ENCODE measurements at places on chromosomes 6 and 20.

DNA sequence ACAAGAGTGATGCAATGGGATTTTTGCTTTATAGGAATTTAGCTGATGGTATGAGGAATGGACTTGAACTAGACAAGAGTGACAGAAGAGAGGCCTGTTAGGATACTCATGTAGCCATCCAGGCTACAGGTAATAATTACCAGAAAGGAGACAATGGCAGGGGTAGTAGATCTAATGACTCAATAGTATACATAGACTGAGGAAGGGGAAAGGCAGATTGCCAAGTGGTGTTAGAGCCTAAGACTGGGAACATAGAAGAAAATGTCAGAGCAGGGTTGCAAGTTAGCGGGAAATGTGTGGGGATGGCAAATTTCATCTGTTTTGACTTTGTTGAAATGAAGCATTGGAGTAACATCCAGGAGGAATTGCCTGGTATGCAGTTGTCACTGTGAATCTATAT lies 295.6 kb downstream of the UTRN start:
- no peak for DNase-seq

GRCh38 chr6:158835616-158836221 lies 16.6 kb upstream of the EZR start:
- DNase-seq: no peak

GRCh38 chr6:108502832-108503231 lies 57.9 kb upstream of the FOXO3 start:
- no peak for DNase-seq

GRCh38 chr6:109821428-109821827 lies 130.3 kb downstream of the FIG4 start:
- DNase-seq: no peak

- no peak for DNase-seq
These were observed 610.1 kb upstream of the CDH4 start for GRCh38 chr20:60641879-60642447.

DNA sequence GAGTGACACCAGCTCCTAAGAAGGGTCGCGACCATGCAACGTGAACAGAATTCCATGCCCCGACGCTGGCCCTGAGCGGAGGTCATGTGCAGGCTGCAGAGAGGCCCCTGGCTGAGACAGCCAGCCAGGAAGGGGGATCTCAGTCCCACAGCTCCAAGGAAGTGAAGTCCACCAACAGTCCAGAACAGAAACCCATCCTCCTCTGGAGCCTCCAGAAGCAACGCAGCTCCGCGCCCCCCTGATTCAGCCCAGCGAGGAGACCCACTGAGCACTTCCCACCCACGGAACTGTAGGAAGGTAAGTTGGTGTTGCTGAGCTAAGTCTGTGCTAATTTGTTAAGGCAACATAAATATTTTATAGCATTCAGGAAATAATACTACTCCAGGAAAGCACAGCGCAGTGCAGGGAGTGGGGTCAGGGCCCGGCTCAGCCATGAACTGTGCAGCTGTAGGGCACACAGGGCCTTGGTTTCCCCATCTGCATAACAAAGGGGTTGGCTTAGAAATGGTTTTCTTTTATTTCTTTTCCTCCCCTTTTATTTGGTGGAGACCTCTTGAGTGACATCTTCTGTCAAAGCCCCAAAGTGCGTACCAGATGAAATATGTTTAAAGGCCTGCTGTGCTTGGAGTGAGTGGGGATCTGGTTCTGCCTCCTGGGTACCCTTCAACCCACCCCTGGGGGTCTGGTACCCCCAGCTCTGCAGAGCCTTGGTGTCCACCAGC lies 241.1 kb upstream of the PMEPA1 start:
- no peak for DNase-seq

- DNase-seq: no peak
These were observed 25.3 kb downstream of the DUSP22 start for GRCh38 chr6:317448-318144.

DNA sequence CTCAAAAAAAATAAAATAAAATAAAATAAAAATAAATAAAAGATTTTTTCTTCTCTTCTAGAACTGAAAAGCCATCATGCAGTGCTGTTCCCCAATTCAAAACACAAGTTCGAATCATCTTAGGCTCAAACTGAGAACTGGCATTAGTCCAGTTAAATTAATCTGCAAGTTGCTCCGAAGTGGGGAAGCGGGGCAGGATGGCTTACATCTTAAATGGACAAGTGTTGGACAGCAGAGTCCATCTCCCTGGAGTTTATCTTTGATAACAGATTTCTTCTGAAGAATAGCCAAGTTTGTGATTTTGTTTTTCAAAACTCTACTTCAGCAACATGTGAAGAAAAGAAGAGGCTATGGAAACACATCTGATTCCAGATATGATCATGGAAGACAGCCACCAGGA lies 111.3 kb upstream of the ASF1A start:
- DNase-seq: no peak

GRCh38 chr6:45816674-45817297 lies 198.9 kb downstream of the CLIC5 start:
- no peak for DNase-seq

GRCh38 chr20:18543932-18544331 lies 23.3 kb upstream of the SMIM26 start:
- DNase-seq: no peak

GRCh38 chr6:157892363-157892877 lies 69.4 kb downstream of the SNX9 start:
- no peak for DNase-seq

- DNase-seq: no peak
These were observed 77.4 kb upstream of the CD93 start for GRCh38 chr20:23163562-23163961.
